Diencephalon (tissue), 1 donor: ENCODE measurements at places on chromosomes 16 and 17. TPM values are rescaled to one million over a fixed set of nuclear protein-coding genes. Genes with fewer than 3 reads are reported as not detected.

The C17orf100 gene
- total RNA-seq: 5.3 TPM

The NPB gene
- 4.2 TPM for total RNA-seq

The ZFPM1 gene
- 1.4 TPM for total RNA-seq

The CRYBA1 gene
- not detected for total RNA-seq

The FA2H gene
- total RNA-seq: 0.23 TPM

The ADORA2B gene
- 4.4 TPM for total RNA-seq

The PGS1 gene
- 28.1 TPM for total RNA-seq

The MT2A gene
- total RNA-seq: 5.1 TPM

The CCDC200 gene
- total RNA-seq: not detected

The C1QTNF8 gene
- total RNA-seq: not detected

The HIGD1B gene
- 4.8 TPM for total RNA-seq

The GAST gene
- total RNA-seq: not detected

The TXNDC17 gene
- 48.4 TPM for total RNA-seq

The GRAPL gene
- total RNA-seq: 0.92 TPM

The CIBAR2 gene
- total RNA-seq: 4.8 TPM

The TBX2 gene
- 1.4 TPM for total RNA-seq

The MAP2K6 gene
- total RNA-seq: 26.3 TPM

The ARL5C gene
- total RNA-seq: not detected

The KRT36 gene
- total RNA-seq: not detected

The RND2 gene
- 28.4 TPM for total RNA-seq

The GRAP gene
- total RNA-seq: 4.8 TPM

The PITPNM3 gene
- total RNA-seq: 25.6 TPM

The PRSS21 gene
- total RNA-seq: not detected

The SOX8 gene
- total RNA-seq: 49.4 TPM

The RGS11 gene
- 10.1 TPM for total RNA-seq

The ALOX12 gene
- not detected for total RNA-seq

The ZNF597 gene
- total RNA-seq: 4.6 TPM

The PEMT gene
- total RNA-seq: 28.4 TPM

The TEKT5 gene
- 1.2 TPM for total RNA-seq

The FOXL1 gene
- 1.2 TPM for total RNA-seq

The HSD17B1 gene
- total RNA-seq: 0.92 TPM

The RAB34 gene
- total RNA-seq: 21.2 TPM
